ENCODE measurements at places on chromosomes 2 and 18. TPM values are rescaled to one million over a fixed set of nuclear protein-coding genes. Genes with fewer than 3 reads are reported as not detected.

- H3K27me3 ChIP-seq, result peaks cover 5% of the 10 kb centered on the region
- H3K4me3 ChIP-seq, result no peak overlapping the region
- no peaks in the 10 kb centered on the region for H3K4me1 ChIP-seq
These were observed 321.6 kb downstream of the STK39 start for GRCh38 chr2:167925758-167926157.

DSG3 gene
- not detected for total RNA-seq

DNA sequence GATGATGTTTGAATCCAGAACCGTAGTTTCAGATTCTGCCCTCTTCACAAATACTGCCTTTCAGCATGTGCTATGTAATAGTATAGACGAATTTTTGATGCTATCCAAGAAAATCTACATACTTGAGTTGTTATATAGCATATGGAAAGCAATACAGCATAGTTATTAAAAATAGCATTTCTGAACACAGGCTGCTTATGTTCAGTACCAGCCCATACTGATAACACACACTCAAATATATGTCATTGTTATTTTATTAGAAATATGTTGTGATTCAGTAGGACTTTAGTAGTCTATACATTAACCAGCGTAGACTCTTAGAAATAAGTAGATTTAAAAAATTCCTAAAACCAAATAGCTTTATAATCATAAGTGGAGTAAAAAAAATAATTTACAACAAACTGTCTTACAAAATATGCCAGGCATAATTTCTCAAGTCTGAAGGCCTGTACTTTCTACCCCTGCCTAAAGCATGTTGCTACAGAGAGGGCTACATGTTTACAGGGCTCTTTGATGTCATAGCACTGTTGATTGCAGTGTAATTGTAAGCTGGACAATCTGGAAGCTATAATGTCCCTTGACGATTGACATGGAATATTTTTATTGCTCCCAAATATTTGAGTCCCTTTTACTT is 86.3 kb downstream of the ASXL3 start:
- no peak overlapping the region for H3K27ac ChIP-seq
- H3K4me1 ChIP-seq, result no peaks in the 10 kb centered on the region
- no peak overlapping the region for H3K4me3 ChIP-seq
- no peak for DNase-seq
- no peaks in the 10 kb centered on the region for H3K27me3 ChIP-seq

GRCh38 chr2:62265106-62265505 is 69.2 kb downstream of the B3GNT2 start:
- no peaks in the 10 kb centered on the region for H3K27me3 ChIP-seq
- H3K27ac ChIP-seq, result no peak overlapping the region
- no peak overlapping the region for H3K4me3 ChIP-seq
- peaks cover 2% of the 10 kb centered on the region for H3K4me1 ChIP-seq

DNA sequence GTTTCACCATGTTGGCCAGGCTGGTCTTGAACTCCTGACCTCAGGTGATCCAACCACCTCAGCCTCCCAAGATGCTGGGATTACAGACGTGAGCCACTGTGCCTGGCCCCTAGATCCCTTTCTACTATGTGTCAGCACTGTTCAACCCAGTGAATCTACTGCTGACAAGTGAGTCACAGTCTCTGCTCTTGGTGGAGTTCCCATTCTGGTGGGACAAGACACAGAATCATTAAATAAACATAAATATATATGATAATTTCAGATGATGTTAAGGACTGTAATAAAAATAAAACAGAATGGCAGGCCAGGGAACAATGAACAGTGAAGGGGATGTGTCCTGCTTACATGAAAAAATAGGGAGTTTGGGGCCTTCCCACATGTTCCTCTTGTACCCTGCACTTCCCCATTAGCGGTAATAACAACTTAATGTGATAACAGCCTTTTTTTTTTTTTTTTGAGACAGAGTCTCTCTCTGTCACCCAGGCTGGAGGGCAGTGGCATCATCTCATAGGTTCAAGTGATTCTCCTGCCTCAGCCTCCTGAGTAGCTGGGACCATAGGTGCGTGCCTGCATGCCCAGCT is 112.2 kb downstream of the CPO start:
- no peak overlapping the region for H3K4me3 ChIP-seq
- no peaks in the 10 kb centered on the region for H3K36me3 ChIP-seq
- H3K4me1 ChIP-seq, result peaks cover 9% of the 10 kb centered on the region
- no peaks in the 10 kb centered on the region for H3K27me3 ChIP-seq
- no peak for DNase-seq
- no peak overlapping the region for H3K27ac ChIP-seq

GRCh38 chr2:84674586-84674985 is 158.3 kb downstream of the DNAH6 start:
- no peaks in the 10 kb centered on the region for H3K36me3 ChIP-seq
- no peak overlapping the region for H3K27ac ChIP-seq
- peaks cover 20% of the 10 kb centered on the region for H3K4me1 ChIP-seq
- H3K27me3 ChIP-seq, result no peaks in the 10 kb centered on the region

Measured in activated CD4-positive, alpha-beta T cell treated with anti-CD3 and anti-CD28 coated beads for 36 hours (primary cell).